ENCODE measurements at places on chromosomes 3 and 15. TPM values are rescaled to one million over a fixed set of nuclear protein-coding genes. Genes with fewer than 3 reads are reported as not detected.

NKIRAS1 gene
- total RNA-seq, result 36.5 TPM

GADL1 gene
- 0.47 TPM for total RNA-seq

TRIM42 gene
- not detected for total RNA-seq

SPINT1 gene
- 5.1 TPM for total RNA-seq

CYP1A2 gene
- total RNA-seq, result not detected

THAP10 gene
- total RNA-seq, result 4.4 TPM

FAM3D gene
- total RNA-seq, result not detected

GOLGA8K gene
- 0.62 TPM for total RNA-seq

OR5K2 gene
- total RNA-seq, result not detected

DAZL gene
- not detected for total RNA-seq

TEX55 gene
- total RNA-seq, result not detected

SEMA3G gene
- total RNA-seq, result 3.0 TPM

CYP8B1 gene
- not detected for total RNA-seq

MESP1 gene
- 1.6 TPM for total RNA-seq

XYLB gene
- total RNA-seq, result 7.3 TPM

SEMA3F gene
- 5.8 TPM for total RNA-seq

ILDR1 gene
- not detected for total RNA-seq

DAG1 gene
- total RNA-seq, result 21.2 TPM

PLA2G4D gene
- total RNA-seq, result not detected

WDR93 gene
- 0.31 TPM for total RNA-seq

EFHB gene
- not detected for total RNA-seq

TF gene
- 2.5 TPM for total RNA-seq

IQCF5 gene
- not detected for total RNA-seq

ZBED2 gene
- total RNA-seq, result not detected

BNC1 gene
- total RNA-seq, result 0.16 TPM

NEIL1 gene
- 26.2 TPM for total RNA-seq

SLC2A2 gene
- not detected for total RNA-seq

TLNRD1 gene
- total RNA-seq, result 8.6 TPM

TMCC1 gene
- 91.6 TPM for total RNA-seq

EPHB1 gene
- 20.1 TPM for total RNA-seq

FMN1 gene
- total RNA-seq, result 3.9 TPM

TMEM212 gene
- total RNA-seq, result not detected

GAP43 gene
- total RNA-seq, result 148 TPM

HTR3E gene
- not detected for total RNA-seq

LRRC31 gene
- not detected for total RNA-seq

CPLX3 gene
- 1.6 TPM for total RNA-seq

CSPG4 gene
- 5.5 TPM for total RNA-seq

ATP13A5 gene
- under 0.01 TPM for total RNA-seq

LMOD3 gene
- total RNA-seq, result 0.16 TPM

ZNF660 gene
- total RNA-seq, result 14.3 TPM

MME gene
- total RNA-seq, result 7.2 TPM

RPL39L gene
- 16.7 TPM for total RNA-seq

TBCCD1 gene
- total RNA-seq, result 37.1 TPM

HES1 gene
- total RNA-seq, result 13.6 TPM

VWA5B2 gene
- total RNA-seq, result 0.31 TPM

PEX5L gene
- total RNA-seq, result 49.6 TPM

CLDN16 gene
- under 0.01 TPM for total RNA-seq

ALS2CL gene
- total RNA-seq, result 3.9 TPM

ACOX2 gene
- 0.78 TPM for total RNA-seq

P4HTM gene
- 53.0 TPM for total RNA-seq

RBPMS2 gene
- not detected for total RNA-seq
